ENCODE measurements at places on chromosomes 1 and 21. TPM values are rescaled to one million over a fixed set of nuclear protein-coding genes. Genes with fewer than 3 reads are reported as not detected.

The GNG12 gene
- 18.9 TPM for total RNA-seq

The FAM89A gene
- total RNA-seq, result 41.7 TPM

The IRF2BP2 gene
- 157 TPM for total RNA-seq

The OLIG2 gene
- total RNA-seq, result not detected

- DNase-seq, result no peak
Measured at GRCh38 chr21:36466061-36466511, 13.8 kb downstream of the CLDN14 start.

DNA sequence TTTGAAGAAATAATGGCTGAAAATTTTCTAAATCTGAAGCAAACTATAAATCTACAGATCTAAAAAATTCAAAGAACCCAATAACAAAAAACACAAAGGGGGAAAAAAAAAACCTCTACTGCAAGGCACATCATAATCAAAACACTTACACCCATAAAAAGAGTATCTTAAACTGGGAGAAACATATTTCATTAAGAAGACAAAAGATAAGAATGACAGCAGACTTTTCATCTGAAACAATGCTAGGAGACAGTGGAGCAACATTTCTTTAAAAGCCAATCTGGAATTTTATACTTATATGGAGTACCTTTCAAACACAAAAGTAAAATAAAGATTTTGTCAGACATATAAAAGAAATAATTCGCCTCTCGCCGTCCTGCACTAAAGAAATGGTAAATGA lies 49.1 kb downstream of the COP1 start:
- DNase-seq, result no peak

GRCh38 chr1:7345516-7345915 lies 425.6 kb upstream of the VAMP3 start:
- DNase-seq, result no peak

DNA sequence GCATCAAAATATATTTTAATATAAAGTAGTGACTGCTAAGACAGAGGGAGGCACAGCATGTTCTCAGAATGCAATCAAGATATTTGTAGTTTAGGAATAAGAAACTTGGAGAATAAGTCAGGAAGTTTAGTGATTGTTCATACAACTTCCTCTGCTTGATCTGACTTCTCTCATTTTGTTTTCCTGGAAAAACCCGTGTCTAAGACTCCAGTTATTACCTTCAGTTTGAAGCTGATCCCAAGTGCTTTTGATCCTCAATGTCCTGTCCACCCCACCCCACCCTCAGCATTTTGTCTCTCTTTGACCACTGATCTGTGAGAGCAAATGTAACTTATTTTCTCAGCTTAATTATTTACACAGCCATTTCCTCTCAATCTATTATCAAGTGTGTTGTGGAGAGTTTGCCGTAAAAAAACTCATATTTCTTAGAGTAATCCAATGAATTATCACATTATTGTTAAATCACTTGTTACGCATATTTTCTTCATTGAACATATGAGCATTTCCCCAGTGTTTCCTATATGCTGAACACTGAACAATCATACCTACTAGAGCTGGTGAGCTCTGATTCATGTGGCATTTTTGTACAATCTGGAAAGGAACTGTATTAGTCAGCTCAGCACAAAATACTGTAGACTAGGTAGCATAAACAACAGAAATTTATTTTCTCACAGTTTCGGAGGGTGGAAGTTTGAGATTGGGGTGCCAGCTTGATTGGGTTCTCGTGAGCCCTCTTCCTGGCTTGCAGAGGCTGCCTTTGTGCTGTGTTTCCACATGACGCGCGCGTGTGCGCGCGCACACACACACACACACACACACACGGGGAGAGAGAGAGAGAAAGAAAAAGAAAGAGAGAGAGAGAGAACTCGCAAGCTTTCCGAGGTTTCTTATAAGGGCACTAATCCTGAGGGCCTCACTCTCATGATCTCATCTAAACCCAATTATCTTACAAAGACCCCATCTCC lies 65.5 kb upstream of the DPYD start:
- DNase-seq, result peak; percentile 6

DNA sequence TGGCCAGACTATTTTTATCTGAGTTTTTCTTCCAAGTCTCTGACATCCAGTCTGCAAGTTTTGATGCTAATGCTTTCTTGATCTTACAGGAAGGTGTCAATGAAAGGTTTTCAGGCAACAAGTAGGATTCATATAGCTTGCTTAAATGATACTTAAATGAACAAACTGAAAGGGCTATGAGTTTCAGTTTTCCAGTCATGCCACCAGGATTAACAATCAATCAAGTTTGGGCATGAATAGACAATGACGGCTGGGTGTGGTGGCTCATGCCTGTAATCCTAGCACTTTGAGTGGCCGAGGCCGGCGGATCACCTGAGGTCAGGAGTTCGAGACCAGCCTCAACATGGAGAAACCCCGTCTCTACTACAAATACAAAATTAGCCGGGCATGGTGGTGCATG lies 34.3 kb upstream of the SLC16A1 start:
- no peak for DNase-seq

- no peak for DNase-seq
Measured at GRCh38 chr1:154621875-154622274, 13.9 kb upstream of the ADAR start.

DNA sequence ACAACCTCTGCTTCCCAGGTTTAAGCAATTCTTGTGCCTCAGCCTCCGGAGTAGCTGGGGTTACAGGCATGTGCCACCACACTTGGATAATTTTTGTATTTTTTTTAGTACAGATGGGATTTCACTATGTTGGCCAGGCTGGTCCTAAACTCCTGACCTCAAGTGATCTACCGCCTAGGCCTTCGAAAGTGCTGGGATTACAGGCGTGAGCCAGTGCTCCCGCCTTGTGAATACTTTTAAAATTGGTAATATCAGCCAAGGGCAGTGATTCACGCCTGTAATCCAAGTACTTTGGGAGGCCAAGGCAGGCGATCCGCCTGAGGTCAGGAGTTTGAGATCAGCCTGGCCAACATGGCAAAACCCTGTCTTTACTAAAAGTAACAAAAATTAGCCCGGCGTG lies 33.7 kb downstream of the ZYG11B start:
- DNase-seq, result no peak

DNA sequence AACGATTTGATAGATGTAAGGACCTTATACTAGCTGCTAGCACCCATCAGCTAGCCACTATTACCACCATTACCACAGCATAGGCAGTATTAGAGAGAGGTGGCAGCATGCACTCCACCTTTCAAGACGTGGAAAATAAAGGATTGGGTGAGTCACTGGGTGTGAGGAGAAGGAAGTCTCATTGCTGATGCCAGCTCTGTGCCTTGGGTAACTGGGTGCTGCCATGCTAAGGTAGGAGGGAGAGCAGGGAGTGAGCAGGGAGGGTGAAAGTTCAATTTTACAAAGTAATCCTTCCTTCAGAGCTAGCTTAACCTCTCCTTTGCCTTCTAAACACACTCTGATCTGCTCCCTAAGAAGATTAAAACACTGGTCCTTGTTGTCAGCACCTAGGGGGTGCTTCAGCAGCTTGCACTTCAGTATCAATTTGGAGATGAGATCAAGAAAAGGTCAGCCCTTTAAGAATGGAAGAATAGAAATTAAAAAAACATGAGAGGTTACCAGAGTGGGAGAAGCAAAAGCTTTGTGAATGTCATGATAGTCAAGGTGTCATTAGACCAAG lies 1.8 kb upstream of the LIN9 start:
- DNase-seq, result no peak

DNA sequence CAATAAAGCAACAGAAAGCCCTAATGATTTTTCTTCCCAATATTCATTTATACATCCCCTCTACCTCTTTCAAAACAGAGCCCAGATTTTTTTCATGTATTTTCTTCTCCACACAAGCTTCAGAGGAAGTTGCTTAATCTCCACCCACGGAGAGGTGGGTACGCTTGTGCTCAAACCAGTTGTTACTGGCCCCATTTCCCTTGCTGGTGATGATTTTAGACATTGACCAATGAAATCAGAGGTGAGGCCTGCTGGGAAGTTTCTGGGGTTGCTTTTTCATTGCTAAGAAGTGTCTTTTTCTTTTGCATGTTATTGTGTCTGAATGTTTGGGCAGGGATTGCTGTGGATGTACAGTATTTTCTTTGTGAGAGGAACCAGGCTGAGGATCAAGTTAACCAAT lies 448.1 kb upstream of the B3GALT2 start:
- no peak for DNase-seq

DNA sequence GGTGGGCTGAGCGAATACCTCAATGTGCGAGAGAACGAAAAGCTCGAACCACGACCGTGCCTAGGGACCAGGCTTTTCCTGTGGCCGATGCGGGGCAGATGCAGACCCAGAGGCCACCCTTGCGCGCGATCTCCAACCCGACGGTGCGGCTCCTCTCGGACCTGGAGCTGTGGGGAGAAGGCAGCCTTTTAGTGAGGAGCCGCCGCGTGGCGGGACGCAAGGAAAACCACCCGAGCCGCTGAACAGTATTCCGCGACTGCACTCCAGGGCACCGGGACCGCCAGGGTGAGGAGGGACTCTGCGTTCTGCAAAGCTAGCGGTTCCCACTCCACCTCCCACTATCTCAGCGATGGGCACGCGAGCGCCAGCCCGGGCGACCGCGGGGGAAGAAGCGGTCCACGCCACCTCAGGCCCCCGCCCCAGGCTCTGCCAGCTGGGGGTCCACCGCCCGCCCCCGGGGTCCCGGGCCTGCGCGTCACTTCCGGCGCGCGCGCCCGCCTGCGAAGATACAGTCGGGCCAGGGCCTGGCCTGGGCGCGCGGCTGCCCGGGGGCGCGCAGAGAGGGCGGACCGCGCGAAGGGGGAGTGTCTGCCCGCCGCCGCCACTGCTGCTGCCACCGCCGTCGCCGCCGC lies 66.5 kb upstream of the PRKACB start:
- DNase-seq, result peak; percentile 95

- no peak for DNase-seq
Measured at GRCh38 chr21:25537174-25537573, 70.1 kb downstream of the MRPL39 start.
